ENCODE measurements at places on chromosomes 7 and 10. TPM values are rescaled to one million over a fixed set of nuclear protein-coding genes. Genes with fewer than 3 reads are reported as not detected.

The EBF3 gene
- total RNA-seq, result 6.0 TPM

The HHEX gene
- total RNA-seq, result 1.3 TPM

The ZPBP gene
- total RNA-seq, result not detected

The ABCC2 gene
- total RNA-seq, result 0.32 TPM

The NME8 gene
- total RNA-seq, result not detected
